ENCODE measurements at places on chromosomes 7 and 10. TPM values are rescaled to one million over a fixed set of nuclear protein-coding genes. Genes with fewer than 3 reads are reported as not detected.

AOC1 gene
- not detected for total RNA-seq

TRUB1 gene
- 16.4 TPM for total RNA-seq

TMEM270 gene
- 0.23 TPM for total RNA-seq

SLC13A1 gene
- not detected for total RNA-seq

DPYSL4 gene
- 16.6 TPM for total RNA-seq

AFAP1L2 gene
- total RNA-seq = 23.6 TPM

FAM25G gene
- total RNA-seq = not detected

SPDYE2B gene
- not detected for total RNA-seq

TAS2R4 gene
- total RNA-seq = 0.33 TPM

FAM237B gene
- not detected for total RNA-seq

CCL24 gene
- total RNA-seq = not detected

EFCAB10 gene
- 3.2 TPM for total RNA-seq

SH2B2 gene
- 2.7 TPM for total RNA-seq

SFXN4 gene
- total RNA-seq = 46.0 TPM

AS3MT gene
- total RNA-seq = 4.7 TPM

SPDYE9 gene
- not detected for total RNA-seq

MINDY3 gene
- 12.2 TPM for total RNA-seq

ARHGEF5 gene
- 1.6 TPM for total RNA-seq

KCNH2 gene
- 0.51 TPM for total RNA-seq

EXOC6 gene
- 15.2 TPM for total RNA-seq

ITIH5 gene
- 0.08 TPM for total RNA-seq

ZNF679 gene
- total RNA-seq = not detected

HOGA1 gene
- 1.1 TPM for total RNA-seq

SPDYE11 gene
- not detected for total RNA-seq

NEBL gene
- 2.7 TPM for total RNA-seq

PTF1A gene
- not detected for total RNA-seq

PILRA gene
- 3.4 TPM for total RNA-seq

SRRM3 gene
- 6.1 TPM for total RNA-seq

UPK3B gene
- total RNA-seq = 20.2 TPM

MSMB gene
- total RNA-seq = not detected

STEAP1B gene
- 0.30 TPM for total RNA-seq

RARRES2 gene
- total RNA-seq = not detected

NUTM2B gene
- 0.50 TPM for total RNA-seq

PSD gene
- 0.72 TPM for total RNA-seq

SNCG gene
- 6.6 TPM for total RNA-seq

CALN1 gene
- total RNA-seq = not detected

MKX gene
- total RNA-seq = not detected

OR6B1 gene
- not detected for total RNA-seq

PAX4 gene
- total RNA-seq = not detected

CNPY1 gene
- total RNA-seq = not detected

MYO1G gene
- 0.09 TPM for total RNA-seq

TMEM184A gene
- 15.3 TPM for total RNA-seq

ADRB1 gene
- 0.54 TPM for total RNA-seq

ADRA2A gene
- total RNA-seq = 0.04 TPM

NKX6-2 gene
- 0.10 TPM for total RNA-seq

STEAP1 gene
- 15.8 TPM for total RNA-seq

ANKRD30A gene
- 0.64 TPM for total RNA-seq

ASB10 gene
- not detected for total RNA-seq

PRTFDC1 gene
- 23.8 TPM for total RNA-seq

IFIT1B gene
- total RNA-seq = not detected

PAPOLB gene
- not detected for total RNA-seq

SPDYE16 gene
- not detected for total RNA-seq

LRRC18 gene
- total RNA-seq = not detected

OPALIN gene
- total RNA-seq = not detected

HNRNPF gene
- 344 TPM for total RNA-seq

PDK4 gene
- 5.0 TPM for total RNA-seq
